Daoy (cell line): ENCODE measurements at places on chromosomes 12 and 14. TPM values are rescaled to one million over a fixed set of nuclear protein-coding genes. Genes with fewer than 3 reads are reported as not detected.
A peak's percentile ranks its signal among the peaks of the same experiment; 100 is the strongest.

- no peak for DNase-seq
Observed at GRCh38 chr12:48691826-48692487, 9.9 kb upstream of the KANSL2 start.

DNA sequence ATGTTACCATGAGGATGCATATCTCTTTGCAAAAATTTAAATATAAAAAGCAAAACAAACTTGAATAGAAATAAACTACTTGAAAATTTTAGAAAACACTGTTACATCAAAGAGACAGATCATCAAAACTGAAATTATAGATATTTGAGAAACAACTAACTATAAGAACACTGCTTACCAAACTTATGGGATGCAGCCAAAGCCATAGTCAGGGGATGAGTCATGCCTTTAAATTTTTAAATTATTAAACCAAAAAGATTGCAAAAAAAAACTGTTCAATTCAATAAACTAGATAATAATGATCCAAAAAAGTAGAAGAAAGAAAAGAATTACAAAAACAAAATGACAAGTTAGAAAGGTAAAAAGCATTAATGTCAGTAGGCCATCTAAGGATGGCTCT lies 7.5 kb downstream of the BDKRB2 start:
- DNase-seq: no peak

ST8SIA1 gene
- total RNA-seq: not detected in 2 replicates

GRCh38 chr12:1595026-1595561 lies 713 bp upstream of the FBXL14 start:
- no peak for DNase-seq

PSMB11 gene
- total RNA-seq: not detected in 2 replicates

- no peak for DNase-seq
Observed at GRCh38 chr12:7039403-7039802, 21.1 kb upstream of the C1S start.

BDKRB1 gene
- total RNA-seq: 0.97 and 1.5 TPM in 2 replicates

NPFF gene
- total RNA-seq: not detected in 2 replicates

GRCh38 chr14:24576771-24577170 lies 721 bp upstream of the CTSG start:
- no peak for DNase-seq

LRP1-AS gene
- not detected in 2 replicates for total RNA-seq

GRCh38 chr12:118237908-118238307 lies 102.0 kb downstream of the PEBP1 start:
- peak; percentile 47 for DNase-seq

DNA sequence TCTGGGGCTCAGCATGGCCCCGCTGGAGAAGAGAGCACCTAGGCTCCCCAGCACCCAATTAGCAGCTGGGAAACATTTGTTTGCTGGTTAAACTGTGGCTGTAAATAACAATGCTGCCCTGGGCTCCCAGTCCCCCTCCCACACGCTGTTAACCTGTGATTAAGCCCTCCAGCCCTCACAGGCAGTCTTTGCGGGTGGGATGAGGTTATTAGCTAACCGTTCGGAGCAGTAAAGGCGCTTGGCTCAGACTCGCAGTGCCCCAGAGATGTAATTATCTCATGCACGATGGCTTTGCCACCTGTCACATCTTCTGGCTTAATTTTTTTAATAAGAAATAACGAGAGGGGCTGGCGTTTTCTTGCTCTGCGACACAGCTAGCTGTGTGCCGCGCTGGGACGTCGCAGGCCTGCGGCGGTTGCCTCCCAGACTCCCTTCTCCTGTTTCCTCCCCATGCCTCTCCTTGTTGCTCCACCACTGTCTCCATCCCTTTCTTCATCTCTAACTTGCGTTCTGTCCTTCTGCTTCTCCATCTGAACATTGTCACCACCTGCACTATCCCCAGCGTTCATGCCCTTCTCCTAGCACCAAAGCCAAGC lies 239.2 kb upstream of the FKBP4 start:
- no peak for DNase-seq

DNA sequence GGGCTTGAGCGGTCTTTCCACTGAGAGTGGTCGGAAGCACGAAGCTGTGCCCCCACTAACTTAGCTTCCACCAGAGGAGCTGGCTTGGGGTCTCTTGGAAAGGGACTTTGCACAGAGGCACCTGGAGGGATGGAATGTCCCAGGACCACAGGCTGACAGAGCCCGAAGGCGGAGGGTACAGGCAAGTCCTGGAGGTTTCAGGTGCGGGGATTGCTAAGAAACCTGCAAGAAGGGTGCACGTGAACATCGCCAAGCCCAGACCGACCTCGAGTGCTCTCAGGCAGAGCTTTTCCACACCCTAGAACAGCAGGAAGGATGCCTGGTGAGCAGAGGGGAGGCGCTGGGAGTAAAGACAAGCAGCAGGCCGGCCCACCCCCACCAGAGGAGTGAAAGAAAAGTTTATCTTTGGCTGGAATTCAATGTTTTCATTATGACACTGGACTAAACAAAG lies 61.6 kb downstream of the SERPINA3 start:
- no peak for DNase-seq

GRCh38 chr12:124464830-124465229 lies 102.6 kb downstream of the NCOR2 start:
- no peak for DNase-seq

DNA sequence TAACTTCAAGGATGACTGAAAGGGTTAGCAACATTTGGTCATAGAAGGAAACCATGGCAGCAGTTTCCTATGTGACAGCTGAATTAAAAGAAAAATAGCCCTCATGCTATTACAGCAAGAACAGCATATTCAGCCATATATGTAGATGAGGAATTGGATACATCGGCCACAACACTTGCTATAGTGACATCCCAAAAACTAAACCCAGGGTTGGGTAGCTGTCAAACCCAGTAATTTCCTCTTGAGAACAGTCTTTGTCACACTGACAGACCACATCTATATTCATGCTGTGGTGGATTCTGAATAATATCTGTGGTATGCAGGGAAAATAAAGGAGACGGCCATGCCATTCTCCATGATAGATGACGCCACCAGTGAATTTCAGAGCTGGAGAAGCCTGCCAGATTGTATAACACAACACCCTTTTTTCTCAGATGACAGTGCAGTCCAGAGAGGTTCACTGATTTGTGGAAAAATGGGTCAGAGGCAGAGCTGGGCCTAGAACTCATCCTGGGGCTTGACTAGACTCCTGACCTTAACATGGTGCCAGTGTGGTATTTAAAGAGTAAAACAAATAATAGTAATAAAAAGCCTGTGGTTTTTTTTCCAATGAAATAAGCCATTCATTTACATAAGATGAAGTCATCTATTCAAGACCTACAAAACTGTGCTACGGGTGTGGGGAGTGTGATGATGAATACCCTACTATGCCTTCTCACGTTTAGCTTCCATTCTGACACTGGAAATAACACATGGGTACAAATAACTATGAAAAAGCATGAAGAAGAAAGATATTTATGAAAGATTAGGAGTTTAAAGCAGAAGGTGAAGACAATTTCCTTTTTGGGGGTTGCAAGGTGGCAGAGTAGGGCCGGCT lies 32.3 kb downstream of the EFCAB11 start:
- DNase-seq: peak; percentile 88

DNA sequence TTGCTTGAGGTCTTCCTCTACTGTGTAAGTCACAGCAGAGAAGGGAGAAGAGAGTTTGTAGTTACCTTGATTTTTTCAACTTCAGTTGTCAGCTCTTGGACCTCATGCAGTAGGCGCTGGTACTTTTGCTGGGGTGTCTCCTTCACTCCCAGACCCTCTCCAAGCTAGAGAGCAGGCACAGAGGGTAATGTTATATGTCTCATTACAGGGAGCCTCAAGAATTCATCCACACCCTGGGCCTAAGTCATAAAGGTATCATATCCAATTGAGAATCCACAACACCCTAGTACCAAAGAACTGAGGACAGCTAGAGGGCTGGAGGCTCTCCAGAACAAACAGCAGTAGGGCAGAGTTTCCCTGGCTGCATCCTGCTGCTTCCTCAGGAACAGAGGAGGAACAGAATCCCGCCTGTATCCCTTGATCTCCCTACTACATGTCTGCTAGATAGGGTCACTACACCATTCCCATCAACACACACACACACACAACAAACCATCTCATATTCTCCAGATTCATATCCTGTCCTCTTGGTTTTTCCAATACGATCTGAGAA lies 11.9 kb downstream of the DCTN2 start:
- DNase-seq: no peak
